ENCODE measurements at places on chromosomes 1 and 21.

DNA sequence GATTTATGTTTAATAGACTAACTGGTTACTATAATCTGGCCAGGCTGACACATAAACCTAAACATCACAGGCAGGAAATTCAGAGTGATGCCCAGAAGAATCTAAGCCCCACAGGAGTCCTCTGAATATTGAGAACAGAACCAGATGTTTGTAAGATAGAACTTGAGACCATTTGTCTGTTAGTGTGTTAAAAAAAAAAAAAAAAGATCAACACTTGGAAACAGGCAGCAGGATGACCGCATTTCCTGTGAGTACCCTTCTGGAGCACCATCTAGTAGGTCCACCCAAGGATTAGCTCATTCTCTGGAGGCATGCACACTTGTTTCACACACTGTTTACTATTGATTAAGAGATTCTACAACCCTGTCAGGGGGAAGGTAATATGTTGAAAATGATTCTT lies 111.4 kb upstream of the VANGL1 start:
- DNase-seq = no peak

DNA sequence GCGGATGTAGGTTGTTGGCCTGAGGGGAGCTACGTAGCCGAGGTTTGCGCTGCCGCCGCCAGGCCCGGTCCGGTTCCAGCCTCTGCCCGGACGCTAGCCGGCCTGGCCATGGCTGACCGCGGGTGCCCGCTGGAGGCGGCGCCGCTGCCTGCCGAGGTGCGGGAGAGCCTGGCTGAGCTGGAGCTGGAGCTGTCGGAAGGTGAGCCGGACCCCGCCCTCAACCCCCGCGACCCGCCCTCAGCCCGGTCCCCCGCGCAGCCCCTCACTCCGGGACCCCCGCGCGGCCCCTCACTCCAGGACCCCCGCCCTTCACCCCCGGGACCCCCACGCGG lies 299 bp downstream of the DIP2A start:
- DNase-seq = no peak

DNA sequence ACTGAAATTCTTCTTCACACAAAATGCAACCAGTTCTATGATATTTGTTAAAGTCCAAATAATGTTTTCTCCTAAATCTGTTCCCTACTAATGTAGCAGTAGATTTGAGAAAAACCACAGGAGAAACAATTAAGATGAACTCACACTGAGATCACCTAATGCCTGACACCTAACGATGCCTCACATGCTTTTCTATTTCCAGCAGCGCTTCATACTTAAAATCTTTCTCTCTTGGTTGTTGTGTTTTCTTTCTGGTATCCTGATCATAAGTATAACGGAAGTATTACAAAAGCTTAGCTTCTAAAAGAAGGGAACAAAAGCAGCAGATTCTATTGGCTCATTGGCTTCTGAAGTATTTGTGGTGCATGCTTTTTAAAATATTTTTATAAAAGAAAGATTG lies 267.2 kb upstream of the SGIP1 start:
- no peak for DNase-seq

DNA sequence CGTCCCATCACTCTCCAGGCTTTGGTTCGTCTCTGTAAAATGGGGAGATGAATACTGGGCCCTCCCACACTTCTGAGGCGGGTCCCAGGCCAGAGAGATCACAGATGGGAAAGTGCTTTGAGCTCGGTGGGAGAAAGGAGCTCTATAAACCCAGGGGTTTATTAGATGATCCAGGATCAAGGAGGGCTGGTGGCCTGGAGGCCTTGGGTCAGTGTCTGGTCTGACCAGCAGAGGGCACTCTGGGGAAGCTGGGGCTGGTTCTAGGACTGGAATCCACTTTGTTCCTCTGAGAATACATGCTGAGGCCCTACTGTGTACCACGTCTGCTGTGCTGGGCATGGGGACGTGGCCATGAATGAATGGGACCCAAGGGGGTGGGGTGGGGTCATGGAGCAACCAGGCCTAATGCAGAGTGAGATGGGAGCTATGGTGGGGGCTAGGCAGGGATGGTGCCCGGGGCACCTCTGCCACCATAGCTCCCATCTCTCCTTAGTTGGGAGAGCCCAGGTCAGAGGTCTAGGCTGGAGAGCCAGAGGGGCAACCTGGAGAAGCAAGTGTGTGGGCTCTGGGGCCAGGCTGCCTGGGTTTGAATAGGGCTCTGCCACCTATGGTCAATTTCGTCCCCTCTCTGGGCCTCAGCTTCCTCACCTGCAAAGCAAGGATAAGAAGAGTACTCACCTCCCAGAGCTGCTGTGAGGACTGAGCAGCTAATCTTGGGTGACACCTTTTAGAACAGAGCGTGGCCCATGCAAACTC lies 9.0 kb upstream of the FAM131C start:
- DNase-seq = peak; percentile 61

DNA sequence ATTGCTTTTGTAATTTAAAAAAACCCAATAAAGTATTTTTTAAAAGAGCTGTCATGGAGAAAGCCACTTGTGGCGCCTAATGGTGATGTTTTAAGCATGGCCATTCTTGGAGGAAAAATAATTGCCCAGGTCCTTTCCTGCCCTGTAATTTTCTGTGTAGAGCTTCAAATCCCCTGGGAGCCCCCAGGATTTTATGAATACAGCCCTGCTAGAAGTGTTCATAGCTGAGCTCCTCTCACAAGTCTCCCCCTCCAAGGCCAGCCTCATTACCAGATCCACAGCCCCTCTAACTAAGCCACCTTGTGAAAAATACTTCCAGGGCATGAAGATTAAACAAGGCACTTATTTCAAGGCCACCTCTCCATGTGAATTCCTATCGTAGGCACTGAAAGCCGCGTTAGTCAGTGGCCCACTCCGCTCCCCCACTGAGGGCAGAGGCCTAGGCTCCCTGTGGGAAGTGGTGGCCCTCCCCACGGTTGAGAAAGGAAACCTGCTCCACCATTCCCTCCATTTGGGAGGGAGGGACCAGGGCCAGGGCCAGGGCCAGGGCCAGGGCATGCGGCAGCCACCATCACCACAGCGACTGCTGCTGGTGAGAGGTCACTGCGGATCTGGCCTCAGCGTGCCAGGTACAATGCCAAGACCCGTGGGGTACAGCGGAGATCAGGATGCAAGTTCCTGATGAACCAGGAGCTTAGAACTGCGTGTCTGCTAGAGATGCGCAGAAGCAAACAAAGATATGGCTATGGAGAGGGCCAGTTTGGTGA lies 83.1 kb downstream of the KCNN3 start:
- DNase-seq = no peak

DNA sequence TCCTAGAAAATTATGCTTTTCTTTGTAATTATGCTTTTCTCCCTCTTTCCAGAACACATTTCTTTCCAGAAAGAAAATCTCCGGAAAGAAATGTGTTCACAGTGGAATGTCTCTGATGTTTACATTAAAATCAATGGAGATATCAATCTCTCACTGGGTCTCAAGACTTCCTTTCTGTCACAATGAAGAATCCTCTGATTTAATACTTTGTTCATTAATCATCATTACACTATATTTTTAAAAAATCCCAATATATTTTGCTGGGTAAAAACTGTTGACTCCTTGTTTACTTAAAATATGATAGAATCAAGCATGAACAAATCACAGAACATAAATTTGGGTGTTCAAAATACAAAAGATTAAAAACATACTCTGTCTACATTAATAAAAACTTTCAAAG lies 26.3 kb upstream of the TGFBR3 start:
- DNase-seq = no peak

Measured in stimulated activated CD4-positive, alpha-beta T cell treated with anti-CD3 and anti-CD28 coated beads, Interleukin-15, amount 100 ng/mL, for 48 hours (primary cell).